ENCODE measurements at places on chromosomes 1 and 21.

DNA sequence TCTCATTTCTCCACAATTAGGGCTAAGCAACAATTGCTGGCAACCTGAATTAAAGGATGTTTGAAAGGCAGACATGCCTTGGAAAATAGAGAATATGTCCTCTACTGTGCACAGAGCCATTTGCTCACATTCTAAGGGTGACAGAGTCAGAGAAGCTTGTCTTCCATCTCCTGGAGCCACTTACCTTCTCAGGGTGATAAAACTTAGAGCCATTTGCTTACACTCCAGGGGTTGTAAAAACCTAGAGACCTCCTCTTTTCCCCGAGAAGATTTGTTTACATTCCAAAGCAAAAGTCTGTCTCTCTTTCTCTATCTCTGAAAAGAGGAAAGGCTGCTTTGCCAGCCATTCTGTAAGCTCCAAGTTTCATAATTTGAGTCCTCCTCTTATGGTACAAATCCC, 61.3 kb downstream of the LBR start:
- DNase-seq = no peak

GRCh38 chr1:243940451-243940850, 90.4 kb upstream of the AKT3 start:
- DNase-seq = no peak

DNA sequence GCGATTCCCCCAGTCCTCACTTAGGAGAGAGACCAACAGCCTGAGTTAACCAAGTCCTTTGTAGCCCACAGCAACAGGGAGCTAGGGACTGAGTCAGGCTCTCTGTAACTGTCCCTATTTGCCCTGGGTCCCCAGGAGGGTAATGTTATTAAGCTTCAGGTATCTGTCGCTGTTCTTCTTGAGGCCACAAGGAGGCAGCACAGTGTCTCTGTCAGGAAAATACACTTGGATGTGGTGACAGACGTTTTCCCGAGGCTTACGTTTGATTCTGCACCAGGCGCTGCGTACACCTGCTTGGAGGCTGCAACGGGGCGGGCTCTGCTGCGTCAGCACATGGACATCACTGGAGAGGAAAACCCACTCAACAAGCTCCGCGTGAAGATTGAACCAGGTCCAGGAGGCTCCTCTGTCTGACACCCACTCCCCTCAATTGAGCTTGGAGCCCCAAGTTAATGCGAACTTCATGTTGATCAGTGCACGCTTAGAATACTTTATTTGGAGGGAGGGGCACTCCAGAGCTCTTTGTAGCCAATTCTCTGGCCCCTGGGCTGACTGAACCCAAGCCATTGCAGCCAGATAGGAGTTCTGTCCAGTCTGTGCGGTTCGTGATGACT, 10.7 kb upstream of the ELF3 start:
- no peak for DNase-seq

- peak; percentile 73 for DNase-seq
Observed at GRCh38 chr1:207828485-207829158, 76.8 kb downstream of the CD46 start.

DNA sequence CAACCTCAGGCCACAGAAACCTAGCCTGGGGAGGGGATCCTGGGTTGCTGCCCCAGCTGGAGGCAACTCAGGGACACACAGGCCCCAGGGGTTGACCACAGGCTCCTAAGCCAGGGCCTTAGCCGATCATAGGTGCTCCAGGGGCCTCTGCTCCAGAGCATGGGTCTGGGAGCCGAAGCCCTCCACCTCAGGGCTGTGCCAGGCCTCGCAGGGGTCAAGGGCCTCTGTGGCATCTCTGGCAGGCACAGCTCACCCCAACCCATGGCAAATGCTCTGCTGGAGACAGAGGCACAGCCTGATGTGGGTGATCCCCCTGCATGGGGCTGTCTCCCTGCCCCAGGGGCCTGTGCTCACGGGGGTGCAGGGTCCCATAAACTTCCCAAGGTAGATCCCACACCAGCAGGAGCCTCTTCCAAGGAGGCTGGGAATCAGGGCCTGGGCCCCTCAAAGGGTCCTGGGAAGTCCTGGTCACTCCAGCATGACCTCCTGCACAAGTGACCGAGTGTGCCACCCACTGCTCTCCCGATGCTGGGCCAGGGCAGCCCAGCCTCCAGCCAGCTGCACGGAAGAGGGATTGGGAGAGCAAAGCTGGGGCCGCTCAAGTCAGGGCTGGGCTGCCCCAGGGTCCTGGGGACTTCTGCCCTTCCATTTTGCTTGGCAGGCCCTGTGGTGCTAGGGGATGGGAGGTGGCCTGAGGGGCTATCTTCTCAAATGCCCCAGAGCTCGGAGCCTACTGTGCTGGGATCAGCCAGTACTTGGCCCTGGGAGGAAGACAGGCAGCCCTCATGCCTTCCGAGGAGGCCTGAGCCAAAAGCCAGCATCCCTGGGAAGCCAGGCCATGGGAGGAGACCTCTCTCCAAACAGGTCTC, 22.2 kb upstream of the PRSS38 start:
- DNase-seq = no peak

- DNase-seq = no peak
Observed at GRCh38 chr1:179825206-179825605, 52.4 kb downstream of the TOR1AIP2 start.

GRCh38 chr1:204408074-204408507, 3.5 kb downstream of the PPP1R15B start:
- no peak for DNase-seq

GRCh38 chr1:48695161-48695560, 81.5 kb downstream of the BEND5 start:
- DNase-seq = no peak

DNA sequence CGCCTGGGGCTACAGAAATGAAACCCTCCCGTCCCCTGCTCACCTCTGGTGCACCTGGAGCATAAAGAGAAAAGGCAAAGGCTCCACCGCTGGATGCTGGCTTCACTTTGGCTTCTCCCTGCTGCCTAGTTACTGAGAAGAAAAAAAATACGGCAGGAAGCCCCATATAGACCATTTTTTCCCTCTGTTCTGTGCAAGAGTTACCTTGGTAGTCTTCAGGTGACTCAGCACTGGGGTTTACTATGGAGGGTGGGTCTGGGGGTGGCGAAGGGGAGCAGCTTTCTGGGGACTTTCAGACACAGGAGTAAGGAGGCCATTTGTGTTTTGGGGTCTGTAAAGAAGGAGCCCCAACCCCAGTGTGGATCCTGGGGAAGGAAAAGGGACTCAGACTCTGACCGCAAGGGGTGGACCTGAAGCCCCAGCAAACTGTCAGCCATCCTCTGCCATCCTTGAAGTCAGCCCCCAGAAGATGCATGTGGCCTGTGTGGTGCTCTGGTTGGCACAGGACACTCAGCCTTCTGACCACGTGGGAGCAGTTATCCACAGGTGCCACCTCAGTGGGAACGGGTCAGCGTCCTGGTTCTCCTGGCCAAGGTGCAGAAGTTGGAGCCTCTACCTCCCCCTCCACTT, 25.9 kb upstream of the EPS8L3 start:
- no peak for DNase-seq

- DNase-seq = no peak
Observed at GRCh38 chr1:115654663-115655305, 13.0 kb downstream of the VANGL1 start.

- DNase-seq = no peak
Observed at GRCh38 chr1:229561141-229561540, 2.6 kb upstream of the ABCB10 start.

- DNase-seq = no peak
Observed at GRCh38 chr1:221740369-221740992, 1.4 kb downstream of the DUSP10 start.

DNA sequence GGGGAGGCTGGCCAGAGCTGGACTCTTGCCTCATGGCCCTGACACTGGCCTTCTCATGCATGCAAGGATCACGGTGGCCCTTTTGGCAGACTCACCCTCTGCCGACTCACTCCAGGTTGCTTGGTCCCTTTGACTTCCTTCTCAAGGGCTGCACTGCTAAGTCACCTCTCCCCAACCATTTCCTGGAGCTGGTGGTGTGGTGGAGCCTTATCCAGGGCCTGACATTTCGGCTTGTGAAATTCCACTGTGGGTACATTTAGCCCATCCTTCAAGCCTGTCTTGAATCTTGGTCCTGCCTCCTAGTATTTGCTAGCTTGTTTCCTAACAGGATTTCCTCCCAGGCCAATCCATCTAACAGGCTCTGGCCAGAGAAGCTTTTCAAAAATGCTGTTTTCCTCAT, 52.6 kb upstream of the JUN start:
- no peak for DNase-seq

DNA sequence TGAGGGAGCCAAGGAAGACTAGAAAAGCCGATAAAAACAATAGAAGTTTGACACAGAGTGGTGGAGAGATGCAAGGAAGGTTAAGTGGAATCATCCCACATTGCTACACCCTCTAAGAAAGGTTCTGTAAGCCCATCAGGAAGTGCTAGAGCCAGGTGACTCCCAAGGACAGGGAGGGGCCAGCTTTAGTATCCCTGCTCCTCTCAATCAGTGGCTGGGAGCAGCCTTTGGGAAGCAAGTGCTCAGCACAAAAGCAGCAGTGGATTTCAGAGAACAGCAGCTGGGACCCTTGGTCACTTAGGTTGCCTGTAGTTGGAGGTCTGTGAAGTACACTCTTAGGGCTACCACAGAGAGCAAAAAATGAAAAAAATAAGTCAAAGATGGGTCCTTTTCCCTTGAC, 42.5 kb downstream of the NME7 start:
- DNase-seq = no peak

GRCh38 chr1:161868832-161869231, 102.7 kb downstream of the ATF6 start:
- DNase-seq = no peak

DNA sequence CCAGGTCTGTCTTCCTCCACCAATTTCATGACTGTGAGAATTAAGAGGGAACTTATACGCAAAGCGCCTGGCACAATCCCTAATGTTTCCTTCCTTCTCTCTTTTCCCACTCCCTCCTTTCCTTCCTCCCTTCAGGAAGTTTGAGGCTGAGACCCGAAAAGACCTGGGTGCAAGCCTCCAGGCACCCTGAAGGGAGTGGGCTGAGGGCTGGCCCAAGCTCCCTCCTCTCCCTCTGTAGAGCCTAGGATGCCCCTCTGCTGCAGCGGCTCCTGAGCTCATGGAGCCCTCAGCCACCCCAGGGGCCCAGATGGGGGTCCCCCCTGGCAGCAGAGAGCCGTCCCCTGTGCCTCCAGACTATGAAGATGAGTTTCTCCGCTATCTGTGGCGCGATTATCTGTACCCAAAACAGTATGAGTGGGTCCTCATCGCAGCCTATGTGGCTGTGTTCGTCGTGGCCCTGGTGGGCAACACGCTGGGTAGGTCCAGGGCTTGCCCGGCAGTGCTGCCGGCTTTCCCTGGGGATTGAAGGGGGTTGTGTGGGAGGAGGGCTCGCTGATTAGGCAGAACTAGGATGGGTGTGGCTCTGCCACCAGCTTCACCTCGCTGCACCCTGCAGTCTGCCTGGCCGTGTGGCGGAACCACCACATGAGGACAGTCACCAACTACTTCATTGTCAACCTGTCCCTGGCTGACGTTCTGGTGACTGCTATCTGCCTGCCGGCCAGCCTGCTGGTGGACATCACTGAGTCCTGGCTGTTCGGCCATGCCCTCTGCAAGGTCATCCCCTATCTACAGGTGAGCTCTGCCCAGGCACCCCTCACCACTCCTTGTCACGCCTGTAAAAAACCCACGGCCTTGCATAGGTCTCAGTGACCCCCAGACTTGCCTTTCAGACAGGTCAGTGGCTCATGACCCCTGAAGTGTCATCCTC, 1.7 kb downstream of the HCRTR1 start:
- DNase-seq = no peak

- no peak for DNase-seq
Observed at GRCh38 chr1:55147524-55147923, 67.6 kb downstream of the USP24 start.

- DNase-seq = no peak
Observed at GRCh38 chr1:43605766-43606165, 44.2 kb upstream of the KDM4A start.

DNA sequence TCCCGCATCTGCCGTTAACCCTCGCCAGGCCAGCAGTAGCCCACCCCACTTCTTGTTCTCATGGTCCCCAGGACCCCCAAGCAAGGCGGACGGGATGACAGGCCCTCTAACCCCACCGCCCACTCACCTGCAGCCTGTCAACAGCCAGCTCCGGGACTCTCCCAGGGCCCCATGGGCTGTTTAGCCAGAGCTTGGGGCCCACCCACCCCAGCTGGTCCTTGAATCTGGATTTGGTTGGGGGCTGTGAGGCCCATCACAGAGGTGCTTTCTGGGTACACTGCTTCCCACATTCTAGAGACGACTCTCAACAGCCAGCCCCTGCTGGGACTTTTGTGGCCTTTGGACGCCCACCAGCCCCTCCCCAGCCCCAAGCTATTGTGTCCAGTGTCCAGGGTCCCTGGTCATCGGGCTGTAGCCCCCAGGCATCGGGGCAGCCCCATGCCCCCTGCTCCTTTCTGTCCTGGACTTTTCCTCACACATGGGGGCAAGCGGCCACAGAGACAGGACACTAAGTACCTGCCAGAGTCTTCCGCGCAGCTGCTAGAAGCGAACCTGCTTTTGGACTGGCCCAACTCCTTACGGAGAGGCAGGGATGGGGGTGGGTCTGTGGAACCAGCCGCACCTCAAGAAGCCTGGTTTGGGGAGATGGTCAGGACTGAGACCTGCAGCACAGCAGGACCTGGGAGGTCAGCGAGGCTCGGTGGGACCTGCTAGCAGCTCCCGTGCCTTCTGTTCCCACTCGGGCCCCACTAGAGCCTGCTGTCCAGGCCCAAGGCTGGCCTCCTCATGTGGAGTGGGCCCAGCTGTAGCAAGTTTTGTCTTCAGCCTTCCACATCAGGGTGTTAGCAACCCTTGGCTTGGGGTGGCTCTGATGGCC, 208.1 kb upstream of the VAMP3 start:
- DNase-seq = no peak

DNA sequence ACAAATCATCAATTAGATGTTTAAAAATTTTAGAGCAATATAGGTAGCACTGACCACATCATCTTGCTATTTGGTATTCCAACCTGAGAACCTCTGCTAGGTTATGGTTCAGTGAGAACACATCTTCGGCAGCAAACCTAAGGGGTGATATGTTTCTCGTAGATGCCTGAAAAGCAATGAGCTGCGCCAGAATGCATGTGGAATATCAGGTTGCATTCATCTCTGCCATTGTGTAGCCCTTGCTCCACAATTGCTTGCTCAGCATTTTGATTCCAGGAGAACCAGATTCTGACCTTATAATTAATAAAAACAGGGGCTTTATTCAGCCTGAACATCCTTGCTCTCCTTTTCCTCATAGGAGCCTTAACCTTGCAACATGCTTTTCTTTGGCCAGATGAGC, 408.1 kb downstream of the USH2A start:
- DNase-seq = no peak
